Occipital lobe (tissue), 3 donors: ENCODE measurements at places on chromosomes 1 and 21. TPM values are rescaled to one million over a fixed set of nuclear protein-coding genes. Genes with fewer than 3 reads are reported as not detected.

DNA sequence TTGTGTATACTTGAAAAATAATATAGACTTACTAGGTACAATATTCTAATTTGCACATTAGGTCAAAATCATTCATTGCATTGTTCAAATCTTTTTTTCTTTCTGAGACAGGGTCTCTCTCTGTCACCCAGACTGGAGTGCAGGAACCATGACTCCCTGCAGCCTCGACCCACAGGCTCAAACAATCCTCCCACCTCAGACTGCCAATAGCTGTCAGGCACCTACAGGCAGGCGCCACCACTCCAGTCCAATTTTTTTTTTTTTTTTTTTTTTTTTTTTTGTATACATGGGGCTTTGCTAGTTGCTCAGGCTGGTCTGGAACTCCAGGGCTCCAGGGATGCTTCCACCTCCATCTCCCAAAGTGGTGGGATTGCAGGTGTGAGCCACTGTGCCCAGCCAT, 656.9 kb downstream of the KCNT2 start:
- DNase-seq, result no peak

DNA sequence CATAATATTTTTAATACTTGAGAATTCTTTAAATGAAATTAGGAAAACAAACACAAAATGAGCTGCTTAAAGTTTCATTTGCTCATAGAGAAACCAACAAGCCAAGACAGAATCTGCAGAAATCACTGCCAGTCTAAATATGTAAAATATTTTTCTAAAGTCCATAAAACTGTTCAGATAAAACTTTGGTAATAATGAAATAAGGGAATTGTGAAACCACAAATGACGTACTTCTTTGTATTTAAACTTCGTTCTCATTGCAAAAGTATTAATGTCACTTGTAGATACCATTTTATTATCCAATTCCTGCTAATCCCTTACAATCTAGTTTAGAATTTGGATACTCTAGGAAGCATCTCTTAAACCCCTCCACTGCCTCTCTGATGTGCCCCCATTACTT, 234.5 kb upstream of the NEGR1 start:
- DNase-seq, result no peak

DNA sequence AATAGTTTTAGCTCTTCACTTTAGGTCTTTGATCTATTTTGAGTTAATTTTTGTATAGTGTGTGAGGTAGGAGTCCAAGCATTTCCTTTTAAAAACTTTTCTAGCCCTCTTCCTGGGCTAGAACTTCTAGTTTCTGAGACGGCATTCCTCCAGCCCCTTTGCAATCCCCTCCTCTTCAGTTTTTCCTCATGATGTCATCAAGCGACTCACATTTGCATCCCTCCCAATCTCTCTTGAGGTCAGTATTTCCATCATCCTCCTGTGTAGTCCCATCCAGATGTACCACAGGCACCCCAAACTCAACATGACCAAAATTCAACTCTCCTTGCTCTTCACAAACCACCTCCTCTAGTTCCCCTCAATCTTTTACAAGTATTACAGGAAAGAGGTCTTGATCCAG, 10.7 kb downstream of the HMGN2 start:
- no peak for DNase-seq

GRCh38 chr1:5809207-5809788, 182.9 kb downstream of the NPHP4 start:
- DNase-seq, result no peak

DNA sequence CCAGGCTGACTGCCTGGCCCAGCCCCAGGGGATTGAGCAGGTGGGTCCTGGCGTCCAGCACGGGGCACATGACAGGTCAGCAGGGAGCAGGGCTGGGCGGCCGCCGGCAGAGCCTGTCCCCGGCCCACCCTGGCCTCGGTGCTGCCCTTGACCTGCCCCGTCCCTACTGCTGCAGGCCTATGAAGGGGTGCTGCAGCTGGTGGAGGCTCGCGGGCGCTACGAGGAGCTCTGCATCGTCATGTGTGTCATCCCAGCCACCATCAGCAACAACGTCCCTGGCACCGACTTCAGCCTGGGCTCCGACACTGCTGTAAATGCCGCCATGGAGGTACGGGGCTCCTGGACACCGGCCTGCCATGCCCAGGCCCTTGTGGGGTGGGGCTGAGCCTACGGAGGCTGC, 15.6 kb downstream of the CFAP410 start:
- no peak for DNase-seq

DNA sequence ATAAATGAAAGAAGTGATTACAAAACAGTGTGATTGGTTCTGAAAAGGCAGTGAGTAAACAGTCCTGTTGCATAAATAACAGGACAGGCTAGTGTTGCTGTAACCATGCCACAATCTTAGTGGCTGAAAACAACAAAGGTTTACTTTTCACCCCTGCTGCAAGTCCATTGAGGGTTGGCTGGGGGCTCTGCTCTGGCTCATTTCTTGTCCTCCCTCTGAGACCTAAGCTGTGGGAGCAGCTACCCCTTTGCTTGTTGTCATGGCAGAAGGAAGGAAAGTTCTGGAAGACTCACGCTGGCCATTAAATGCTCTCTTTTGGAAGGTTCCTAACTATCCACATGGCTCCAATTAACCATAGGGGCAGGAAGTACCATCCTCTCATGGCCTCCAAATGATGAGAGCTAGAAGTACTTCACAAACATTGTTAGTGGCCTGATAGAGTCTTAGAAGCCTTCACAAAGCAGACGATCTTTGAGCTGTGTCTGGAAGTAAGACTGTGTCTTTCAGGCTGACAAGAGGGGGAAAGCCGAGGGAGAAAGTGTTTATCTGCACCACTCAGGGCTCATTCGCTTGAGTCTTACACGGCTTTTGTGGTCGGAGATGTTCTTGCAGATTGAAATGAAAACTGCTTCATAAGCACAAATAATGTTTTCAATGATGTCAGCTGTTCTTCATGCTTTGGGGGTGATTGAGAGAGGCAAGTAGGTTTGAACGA, 11.9 kb downstream of the RCSD1 start:
- DNase-seq, result no peak

GRCh38 chr1:34455121-34455520, 278.4 kb downstream of the C1orf94 start:
- no peak for DNase-seq

The ANGPTL3 gene
- total RNA-seq, result not detected

DNA sequence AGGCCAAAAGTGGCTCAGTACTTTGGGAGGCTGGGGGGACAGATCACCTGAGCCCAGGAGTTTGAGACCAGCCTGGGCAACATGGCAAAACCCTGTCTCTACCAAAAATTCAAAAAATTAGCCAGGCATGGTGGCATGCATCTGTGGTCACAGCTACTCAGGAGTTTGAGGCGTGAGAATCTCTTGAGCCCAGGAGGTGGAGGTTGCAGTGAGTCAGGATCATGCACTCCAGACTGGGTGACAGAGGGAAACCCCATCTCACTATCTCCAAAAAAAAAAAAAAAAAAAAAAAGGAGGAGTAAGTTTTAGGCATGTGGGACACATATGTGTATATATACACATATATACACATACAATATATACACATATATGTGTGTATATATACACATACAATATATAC, 165.3 kb upstream of the DPYD start:
- DNase-seq, result no peak

- DNase-seq, result no peak
These were observed 860 bp upstream of the SHCBP1L start for GRCh38 chr1:182953826-182954225.

DNA sequence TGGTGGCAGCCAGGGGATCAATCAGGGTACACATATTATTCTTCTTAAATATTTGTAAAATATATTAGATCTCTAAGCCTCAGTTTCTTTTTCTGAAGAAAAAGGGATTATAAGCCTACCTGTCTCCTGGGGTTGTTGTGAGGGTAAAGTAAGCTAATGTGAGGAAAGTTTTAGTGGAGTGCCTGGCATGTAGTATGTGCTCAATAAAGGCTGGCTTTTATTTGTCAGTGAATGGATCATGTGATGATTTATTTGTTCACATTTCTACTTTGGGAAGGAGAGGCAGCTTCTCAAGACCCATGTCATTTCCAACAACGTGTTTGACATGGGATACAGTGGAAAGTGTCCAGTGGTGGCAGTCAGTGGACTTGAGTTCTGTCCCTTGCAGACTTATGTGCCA, 12.4 kb upstream of the RBM15 start:
- DNase-seq, result no peak

DNA sequence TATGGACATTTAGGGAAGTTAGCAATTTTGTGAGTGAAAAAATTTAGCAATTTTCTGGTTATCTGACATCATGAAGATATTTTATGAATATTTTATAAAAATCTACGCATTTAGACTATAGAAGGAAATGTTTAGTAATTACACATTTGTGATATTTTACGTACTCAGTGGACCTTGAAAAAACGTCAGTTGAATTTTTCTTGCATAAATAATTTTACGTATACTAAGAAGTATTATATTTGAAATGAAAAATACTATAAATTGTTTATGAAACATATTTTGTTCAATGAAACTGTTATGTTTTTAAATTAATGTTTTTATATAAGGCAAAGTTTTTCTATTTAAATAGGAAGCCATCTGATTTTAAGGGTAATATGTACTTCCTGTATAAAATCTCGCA, 462.8 kb downstream of the NCAM2 start:
- DNase-seq, result no peak

GRCh38 chr1:174946031-174946430, 53.7 kb upstream of the CACYBP start:
- no peak for DNase-seq

- DNase-seq, result no peak
These were observed 298.2 kb upstream of the LRRC7 start for GRCh38 chr1:69269491-69269890.

- DNase-seq, result peak; percentile 86
These were observed 48.0 kb upstream of the ZC3H11B start for GRCh38 chr1:219660666-219661463.

GRCh38 chr1:116379057-116379630, 6.1 kb downstream of the ATP1A1 start:
- no peak for DNase-seq
